NCI-H2081 treated with DMSO at 0.1 percent for 48 hours (cell line): ENCODE measurements at places on chromosomes 3 and 15.

- no peak for DNase-seq
Measured at GRCh38 chr3:185049710-185050109, 103.2 kb downstream of the C3orf70 start.

GRCh38 chr15:48647962-48648361 lies 2.5 kb upstream of the FBN1 start:
- no peak for DNase-seq

DNA sequence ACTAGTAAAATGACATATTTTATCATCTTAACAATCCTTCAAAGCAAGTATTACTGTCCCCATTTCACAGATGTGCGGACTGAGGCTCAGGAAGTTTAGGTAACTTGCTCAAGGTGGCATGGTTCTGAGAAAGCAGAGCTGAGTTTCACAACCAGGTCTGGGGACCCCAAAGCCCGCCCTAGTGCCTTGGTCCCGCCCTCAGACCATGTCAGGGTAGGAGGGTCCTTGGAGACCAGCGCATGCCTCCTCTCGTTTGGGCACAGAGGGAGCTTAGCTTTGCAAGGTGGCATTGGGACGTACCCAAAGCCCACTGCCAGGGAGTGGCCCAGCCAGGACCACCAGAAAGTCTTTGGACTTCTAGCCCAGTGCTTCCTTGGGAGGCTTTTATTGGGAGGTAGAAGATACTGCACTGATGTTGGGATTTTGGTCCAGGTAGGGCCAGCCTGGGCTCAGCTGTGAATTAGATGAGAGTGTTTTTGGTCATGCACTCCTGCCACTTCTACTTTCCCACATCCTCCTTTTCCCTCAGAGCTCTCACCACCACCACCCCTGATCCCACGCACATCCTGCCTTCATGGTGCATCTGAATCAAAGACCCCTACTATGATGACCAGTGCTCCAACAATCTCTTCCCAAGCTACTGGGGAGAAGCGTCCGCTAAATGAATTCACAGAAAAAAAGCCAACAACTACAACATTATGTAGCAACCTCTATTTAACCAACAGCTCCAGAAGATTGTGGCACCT lies 307.9 kb downstream of the TLE3 start:
- DNase-seq = no peak

GRCh38 chr15:43383070-43383469 lies 12.2 kb downstream of the TUBGCP4 start:
- no peak for DNase-seq

DNA sequence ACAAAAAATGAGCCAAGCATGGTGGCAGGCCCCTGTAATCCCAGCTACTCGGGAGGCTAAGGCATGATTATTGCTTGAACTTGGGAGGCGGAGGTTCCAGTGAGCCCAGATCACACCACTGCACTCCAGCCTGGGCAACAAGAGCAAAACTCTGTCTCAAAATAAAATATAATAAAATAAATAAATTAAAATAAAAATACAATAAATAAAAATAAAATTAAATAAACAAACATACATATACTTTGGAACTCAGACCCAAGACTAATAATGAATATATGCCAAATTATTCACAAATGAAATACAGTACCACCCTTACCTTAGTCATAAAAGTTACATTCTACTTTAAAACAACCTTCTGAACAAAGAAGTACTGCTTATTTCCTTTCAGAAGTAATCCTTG lies 81.8 kb downstream of the SCAPER start:
- no peak for DNase-seq

GRCh38 chr3:82824491-82824890 lies 1063.0 kb upstream of the GBE1 start:
- no peak for DNase-seq

DNA sequence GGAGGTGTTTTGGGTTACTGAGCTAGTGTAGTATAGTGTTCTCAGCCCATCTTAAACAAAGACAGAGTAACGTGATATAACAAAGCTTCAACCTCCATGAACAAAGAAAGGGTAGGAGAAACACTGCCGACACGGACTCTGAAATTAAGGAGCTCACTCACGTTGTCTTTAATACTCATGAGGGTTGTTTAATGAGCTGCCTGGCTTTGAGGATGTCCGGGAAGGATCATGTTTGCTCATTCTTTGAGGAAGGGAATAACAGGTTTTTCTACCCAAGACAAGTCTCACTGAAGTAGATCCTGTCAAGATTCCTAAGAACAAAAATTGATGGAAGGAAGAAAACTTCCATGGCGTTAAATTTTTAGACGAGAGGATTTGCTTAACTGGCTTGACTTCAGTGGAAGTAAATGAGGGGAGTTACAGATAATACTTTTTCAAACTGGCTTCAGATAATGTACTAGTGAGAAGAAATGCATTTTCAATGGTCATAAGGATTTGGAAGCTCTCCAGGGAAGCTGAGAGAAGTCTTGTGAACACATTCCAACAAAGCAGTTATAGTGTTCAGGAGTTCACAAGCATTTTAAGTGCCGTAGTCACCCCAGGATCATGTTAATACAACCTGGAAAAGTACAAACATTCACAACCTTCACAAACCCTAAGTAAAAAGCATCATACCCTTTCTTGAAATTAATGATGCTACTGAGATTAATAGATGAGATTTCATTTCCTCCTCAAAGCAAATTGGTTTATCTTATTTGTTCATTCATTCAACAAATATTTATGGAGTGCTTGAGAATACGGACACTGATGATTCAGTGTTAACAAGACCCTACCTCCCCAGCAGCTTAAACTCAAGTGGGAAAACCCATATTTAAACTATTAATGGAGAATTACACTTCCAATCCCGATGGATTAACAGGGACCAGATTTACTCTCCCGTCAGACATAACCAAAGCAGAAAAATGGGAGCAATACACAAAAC lies 101.5 kb downstream of the SHQ1 start:
- DNase-seq = no peak

DNA sequence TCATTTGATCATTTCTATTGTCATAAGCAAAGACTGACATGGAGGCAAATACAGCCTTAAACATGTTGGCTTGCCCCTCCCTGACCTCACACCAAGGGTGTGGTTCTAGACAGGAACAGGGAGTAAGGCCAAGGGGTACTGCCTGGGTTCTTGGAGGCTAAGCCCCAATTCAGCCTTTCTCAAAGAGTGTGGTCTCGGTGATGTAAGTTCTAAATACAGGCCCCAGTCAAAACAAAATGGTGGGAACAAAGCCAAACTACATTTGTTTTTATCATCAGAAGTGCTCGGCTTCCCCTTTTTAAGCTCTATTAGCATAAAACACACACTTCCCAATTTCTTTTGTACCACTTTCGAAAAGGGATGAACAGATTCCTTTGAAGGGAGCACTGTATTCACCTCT lies 129.5 kb downstream of the ATP8B4 start:
- no peak for DNase-seq

DNA sequence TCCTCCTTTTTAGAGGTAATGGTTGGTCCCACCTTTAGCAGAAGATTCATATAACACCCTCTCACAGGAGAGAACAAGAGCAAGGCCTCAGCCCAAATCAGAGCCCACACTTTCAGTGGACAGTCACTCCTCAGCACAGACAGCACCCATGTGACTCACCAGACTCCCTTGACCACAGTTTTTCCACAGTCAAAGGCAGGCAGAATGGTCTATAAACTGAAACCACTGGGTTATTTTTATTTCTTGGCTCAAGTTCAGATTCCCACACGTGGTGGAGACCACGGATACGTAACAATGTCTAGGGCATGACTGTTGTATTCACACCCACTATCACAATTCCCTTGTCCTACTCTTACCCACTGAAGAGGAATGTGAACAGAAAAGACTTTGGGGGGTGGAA lies 237.8 kb upstream of the UBE2E1 start:
- DNase-seq = no peak

- no peak for DNase-seq
Measured at GRCh38 chr3:16060358-16060852, 114.1 kb upstream of the GALNT15 start.

DNA sequence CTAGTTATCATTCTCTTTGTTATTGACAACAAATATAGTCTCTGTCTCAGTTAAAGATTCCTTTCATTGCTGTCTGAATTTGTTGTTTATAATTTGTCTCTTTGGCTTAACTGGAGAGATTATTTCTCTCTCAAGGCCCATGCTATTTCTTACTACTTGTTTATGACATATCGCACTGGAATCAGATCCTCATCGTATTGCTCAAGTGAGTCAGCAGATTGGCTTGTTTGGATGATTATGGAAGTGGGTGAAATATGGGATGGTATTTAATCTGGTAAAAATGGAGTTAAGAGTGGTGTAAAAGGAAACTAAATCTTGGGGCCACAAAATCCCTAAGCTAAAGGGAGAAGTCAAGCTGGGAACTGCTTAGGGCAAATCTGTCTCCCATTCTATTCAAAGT lies 613.1 kb downstream of the SI start:
- DNase-seq = no peak

GRCh38 chr3:156867920-156868319 lies 41.8 kb downstream of the LEKR1 start:
- no peak for DNase-seq

- DNase-seq = no peak
Measured at GRCh38 chr3:156787926-156788663, 38.1 kb upstream of the LEKR1 start.

- DNase-seq = no peak
Measured at GRCh38 chr3:60153221-60153999, 1097.8 kb downstream of the FHIT start.

GRCh38 chr3:17514597-17514996 lies 227.8 kb downstream of the TBC1D5 start:
- DNase-seq = no peak

- no peak for DNase-seq
Measured at GRCh38 chr3:157115069-157116006, 44.6 kb downstream of the CCNL1 start.

GRCh38 chr15:66780172-66780972 lies 78.3 kb downstream of the SMAD6 start:
- DNase-seq = no peak

DNA sequence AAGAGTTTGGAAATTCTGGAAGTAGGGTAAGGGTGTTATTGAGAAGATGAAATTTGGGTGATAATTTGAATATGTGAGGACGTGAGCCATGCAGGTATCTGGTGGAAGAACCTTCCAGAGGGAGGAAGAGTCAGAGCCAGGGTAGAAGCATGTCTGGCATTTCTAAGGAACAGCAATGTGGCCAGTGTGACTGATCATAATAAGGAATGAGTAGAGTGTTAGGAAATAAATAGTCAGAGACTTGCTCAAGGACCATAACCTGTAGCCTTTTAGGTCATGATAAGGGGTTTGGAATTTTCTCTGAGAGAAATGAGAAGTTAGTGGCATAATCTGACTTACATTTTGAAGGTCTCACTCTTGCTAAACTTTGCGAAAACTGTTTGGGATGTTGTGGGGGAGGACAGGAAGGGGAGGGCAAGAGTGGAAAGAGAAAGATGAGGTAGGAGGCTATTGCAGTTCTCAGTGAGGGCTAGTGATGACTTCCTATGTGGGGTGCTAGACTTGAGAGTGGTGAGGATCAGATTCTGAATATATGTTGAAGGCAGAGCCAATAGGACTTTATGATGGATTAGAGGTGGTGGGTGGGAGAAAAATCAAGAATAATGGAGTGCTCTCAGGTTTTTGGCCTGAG lies 568.3 kb downstream of the AGBL1 start:
- no peak for DNase-seq

DNA sequence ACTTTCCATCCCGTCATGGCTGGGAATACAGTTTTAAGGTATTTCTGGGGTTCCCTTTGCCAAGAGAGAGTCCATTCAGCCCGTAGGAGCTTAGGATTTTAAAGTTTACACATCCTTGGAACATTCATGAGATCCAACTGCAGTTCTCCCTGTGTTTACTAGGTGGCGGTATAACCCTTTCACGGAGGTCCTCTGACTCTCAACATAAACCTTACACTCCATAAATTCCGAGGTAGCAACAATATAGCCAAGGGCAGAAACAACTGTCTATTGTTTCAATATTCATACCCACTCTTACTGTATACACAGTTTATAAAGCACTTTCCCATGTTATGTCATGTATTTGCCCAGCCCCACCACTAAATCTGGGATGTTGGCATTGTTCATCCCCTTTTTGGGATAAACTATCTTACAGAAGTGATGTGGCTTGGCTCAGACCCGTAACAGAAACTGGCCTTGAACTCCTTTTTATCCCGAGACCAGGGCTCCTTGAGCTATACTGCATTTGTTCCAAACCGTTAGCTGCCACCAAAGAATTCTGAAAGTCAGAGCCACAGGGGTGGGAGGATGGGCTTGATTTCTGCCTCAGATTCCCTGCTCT lies 69.2 kb upstream of the COL6A5 start:
- DNase-seq = peak; percentile 6

- no peak for DNase-seq
Measured at GRCh38 chr15:81789403-81789802, 256.4 kb downstream of the MEX3B start.

DNA sequence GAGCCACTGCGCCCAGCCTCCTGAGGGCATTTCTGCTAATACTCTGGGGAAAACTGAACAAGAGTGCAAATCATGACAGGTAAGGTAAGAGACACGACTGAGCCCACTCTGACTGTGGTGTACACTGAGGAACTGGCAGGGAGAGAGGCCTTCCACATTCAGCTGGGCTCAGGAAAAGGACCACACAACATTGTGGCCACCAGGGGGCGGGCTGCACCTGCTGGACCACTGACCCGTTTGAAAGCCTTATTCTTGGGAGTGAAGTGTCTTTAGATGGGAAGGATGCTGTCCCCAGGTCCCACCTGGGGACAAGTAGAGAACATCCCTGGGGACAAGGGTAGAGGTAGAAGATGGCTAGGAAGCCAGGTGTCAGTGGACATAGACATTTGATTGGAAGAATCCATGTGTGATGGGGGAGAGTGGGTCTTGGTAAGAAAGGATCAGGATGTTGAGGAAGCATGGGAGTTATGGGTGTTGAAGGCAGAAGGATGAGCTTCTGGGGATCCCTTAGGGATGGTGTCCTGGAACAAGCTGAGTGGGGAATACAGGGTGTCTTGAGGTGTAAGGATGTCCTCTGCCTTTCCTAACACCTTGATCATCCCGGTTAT lies 6.2 kb upstream of the CTDSPL start:
- DNase-seq = no peak

GRCh38 chr3:53156368-53156834 lies 4.6 kb upstream of the PRKCD start:
- DNase-seq = no peak

- DNase-seq = no peak
Measured at GRCh38 chr3:119849126-119849525, 67.2 kb downstream of the NR1I2 start.

DNA sequence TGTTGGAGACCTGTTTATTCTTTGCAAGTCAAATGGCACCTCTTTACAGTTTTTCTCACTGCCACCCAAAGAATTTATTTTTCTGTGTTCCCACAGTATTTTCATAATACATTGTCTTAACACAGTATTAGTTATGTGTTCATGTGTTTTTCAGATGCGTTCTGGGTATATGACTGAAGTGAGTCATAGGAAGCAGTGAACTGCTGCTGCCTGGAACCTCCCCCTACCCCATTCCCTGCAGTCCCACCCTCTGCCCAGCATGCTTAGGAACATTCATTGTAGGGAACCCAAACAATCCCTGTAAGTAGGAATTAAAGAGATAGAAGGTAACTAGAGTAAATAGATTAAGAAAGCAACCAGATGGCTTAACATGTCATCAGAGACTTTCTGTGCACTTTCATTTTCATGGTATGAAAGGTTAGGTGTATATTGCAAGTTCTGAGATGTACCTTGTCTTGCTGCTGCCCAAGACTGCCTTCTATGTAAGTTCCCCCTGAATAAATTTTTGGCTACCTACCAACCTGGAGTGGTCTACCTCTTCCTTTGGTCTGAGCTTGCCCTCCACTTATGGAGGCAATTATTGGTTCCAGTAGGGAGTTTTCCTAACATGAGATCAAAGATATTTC lies 21.9 kb upstream of the SQOR start:
- no peak for DNase-seq

- DNase-seq = no peak
Measured at GRCh38 chr3:76969996-76970615, 69.8 kb upstream of the ROBO2 start.

- DNase-seq = no peak
Measured at GRCh38 chr3:64046592-64046991, 23.3 kb upstream of the PSMD6 start.
